ENCODE measurements at places on chromosomes 7 and 10.

DNA sequence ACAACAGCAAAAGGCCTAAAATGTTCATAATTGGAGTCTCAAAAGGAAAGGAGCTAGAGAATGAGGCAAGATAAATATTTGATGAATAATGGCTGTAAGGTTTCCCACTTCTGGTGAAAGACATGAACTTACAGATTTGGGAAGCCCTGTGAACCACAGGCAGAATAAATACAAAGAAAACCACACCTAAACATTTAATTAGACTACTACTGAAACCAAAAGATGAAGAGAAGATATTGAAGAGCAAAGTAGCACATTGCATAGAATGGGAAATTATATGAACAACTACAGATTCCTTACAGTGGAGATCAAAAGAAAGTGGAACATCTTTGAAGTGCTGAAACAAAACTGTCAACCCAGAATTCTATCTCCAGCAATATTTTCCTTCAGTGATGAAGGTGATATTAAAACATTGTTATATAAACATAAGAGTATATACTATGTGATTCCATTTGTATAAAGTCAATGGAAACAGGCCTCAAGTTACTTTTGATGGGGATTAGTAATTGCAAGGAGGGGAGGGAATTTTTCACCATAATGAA, 191.3 kb upstream of the KAT6B start:
- DNase-seq: no peak

- DNase-seq: no peak
Observed at GRCh38 chr10:78458983-78459638, 425.4 kb downstream of the RPS24 start.

- DNase-seq: no peak
Observed at GRCh38 chr7:41912426-41912825, 209.5 kb upstream of the INHBA start.

DNA sequence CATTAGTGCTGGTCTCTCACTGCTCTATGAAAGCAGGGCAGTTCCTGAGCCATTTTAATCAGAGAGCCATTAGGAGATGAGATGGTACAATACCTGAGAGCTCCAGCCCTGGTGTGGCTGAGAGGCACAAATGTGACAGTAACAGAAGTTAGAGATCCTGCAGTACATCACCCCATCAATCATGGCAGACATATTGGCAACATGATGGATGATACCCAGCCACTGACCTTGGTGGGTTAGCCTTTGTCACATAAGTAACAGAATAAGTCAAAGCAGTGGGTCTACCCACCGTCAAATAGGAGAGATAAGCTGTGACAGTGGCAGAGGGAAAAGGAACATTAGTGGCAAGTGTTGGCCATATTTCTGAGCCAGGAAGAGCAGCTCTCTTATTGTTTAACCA, 53.3 kb upstream of the NXPH1 start:
- DNase-seq: no peak

GRCh38 chr7:82375129-82375528, 68.4 kb downstream of the CACNA2D1 start:
- DNase-seq: no peak

GRCh38 chr7:30412782-30413504, 65.6 kb downstream of the NOD1 start:
- no peak for DNase-seq

DNA sequence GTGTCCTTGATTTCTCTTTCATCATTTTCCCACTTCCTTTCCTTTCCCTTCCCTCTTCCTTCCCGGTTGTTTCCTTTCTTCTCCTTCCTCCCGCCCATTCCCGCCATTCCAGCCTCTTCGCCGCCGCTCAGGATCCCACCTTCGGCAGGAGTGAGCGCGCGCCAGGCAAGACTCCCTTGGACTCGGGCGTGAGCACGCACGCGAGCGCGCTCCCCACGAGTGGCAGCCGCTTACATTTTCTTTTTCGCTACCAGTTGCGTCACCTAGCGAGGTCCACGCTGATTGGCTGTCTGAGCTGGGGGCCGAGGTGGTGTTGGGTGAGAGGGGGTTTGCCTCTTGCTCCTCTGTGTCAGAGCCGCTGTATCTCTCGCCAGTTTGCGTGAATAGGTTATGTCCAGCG, 11.8 kb downstream of the ZAN start:
- DNase-seq: peak; percentile 2

GRCh38 chr10:124174071-124174566, 80.7 kb upstream of the CHST15 start:
- DNase-seq: no peak

Measured in amygdala (tissue), 56 donors.